Aorta (tissue), 5 donors: ENCODE measurements at places on chromosomes 12 and 14. TPM values are rescaled to one million over a fixed set of nuclear protein-coding genes. Genes with fewer than 3 reads are reported as not detected.

GRCh38 chr12:59649203-59649602 is 53.4 kb downstream of the SLC16A7 start:
- DNase-seq, result no peak
- H3K27me3 ChIP-seq, result no peaks in the 10 kb centered on the region
- no peaks in the 10 kb centered on the region for H3K36me3 ChIP-seq
- no peak overlapping the region for H3K27ac ChIP-seq
- H3K4me3 ChIP-seq, result no peak overlapping the region
- peaks cover 1% of the 10 kb centered on the region for H3K4me1 ChIP-seq

PAX9 gene
- total RNA-seq, result 3.4 TPM

TMEM229B gene
- 2.2 TPM for total RNA-seq

- no peak for DNase-seq
- H3K36me3 ChIP-seq, result no peaks in the 10 kb centered on the region
- H3K4me1 ChIP-seq, result no peaks in the 10 kb centered on the region
- H3K27me3 ChIP-seq, result no peaks in the 10 kb centered on the region
These were observed 30.6 kb upstream of the EID3 start for GRCh38 chr12:104272938-104273337.
